ENCODE measurements at places on chromosomes 4 and X.

DNA sequence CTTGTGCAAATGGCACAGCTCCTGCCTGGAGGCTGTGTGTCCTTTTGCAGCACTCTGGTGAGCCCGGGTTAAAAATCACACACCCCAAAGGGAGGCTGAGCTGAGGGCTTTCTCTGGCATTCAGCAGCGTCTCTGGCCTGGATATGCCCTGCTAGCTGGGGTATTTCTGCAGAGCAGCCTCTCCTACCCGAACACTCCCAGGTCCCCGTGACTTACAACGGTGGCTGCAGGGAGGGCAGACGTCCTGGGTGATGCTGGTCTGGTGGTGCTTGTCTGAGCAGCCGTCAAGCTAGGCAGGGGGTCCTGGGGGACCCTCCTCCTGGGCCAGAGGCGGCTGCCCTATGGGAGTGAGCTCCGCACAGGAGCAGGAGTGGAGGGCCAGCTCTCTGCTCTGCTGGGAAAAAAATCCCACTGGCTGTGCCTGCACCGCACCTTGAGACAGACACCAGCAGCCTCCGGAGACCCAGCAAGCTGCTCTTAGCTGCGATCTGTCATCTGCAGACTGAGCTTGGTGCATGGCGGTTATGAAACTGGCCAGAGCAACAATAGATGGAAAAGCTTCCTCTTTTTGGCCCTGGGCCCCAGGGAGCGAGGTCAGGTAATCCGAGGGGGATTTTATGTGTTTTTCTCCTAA is 41.3 kb upstream of the ASMTL start:
- no peak for DNase-seq

DNA sequence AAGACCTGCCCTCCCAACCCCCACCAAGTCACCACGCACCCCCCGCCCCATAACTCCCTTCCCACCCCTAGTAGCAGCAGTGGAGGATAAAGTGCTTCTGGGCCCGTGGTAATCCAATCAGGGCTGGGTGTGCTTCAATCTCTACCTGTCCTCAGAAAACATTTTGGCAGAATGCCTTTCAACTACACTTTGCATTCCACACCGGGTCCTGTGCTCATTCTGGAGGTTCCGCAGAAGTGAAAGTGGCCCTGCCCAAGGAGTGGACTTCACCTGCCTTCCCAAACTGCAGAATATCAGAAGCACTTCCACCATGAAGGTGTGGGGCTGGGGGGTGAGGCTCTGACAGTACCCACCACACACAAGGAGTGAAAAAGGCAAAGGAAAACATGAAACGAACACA is 322.3 kb downstream of the DHX15 start:
- no peak for DNase-seq

DNA sequence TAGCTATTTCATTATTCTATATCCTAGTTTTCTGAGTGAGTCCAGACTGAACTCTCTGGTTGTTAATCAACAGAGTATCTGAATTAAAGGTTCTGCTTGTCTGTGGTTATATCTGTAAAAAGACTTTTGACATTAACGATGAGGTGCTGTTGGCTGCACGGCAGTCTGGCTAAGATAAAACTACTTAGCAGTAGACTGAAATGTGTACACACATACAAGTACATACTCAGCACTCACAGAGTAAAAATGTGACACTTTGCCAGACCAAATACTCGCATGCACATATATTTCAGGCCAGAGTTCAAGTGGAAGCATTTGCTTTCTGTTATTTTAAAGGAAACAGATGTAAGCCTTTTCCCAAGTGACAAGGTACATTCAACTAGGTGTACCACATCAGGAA is 80.5 kb downstream of the PRDM5 start:
- no peak for DNase-seq

DNA sequence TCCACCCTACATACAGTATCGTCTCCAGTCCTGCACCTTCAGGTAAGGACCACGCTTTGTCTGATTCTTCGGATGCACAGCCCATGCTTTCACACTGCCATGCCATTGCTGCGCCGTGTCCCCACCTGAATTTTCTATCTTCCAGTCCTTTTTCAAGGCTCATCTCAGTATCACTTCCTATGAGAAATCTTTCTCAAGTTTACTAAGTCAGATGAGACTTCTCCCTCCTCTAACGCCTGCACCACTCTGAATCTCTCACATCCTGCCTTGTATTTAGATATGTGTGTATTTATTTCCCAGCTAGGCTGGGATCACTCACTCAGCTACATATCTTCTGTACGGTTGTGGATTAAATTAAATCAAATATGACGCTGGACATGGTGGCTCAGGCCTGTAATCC is 116.8 kb downstream of the SMIM20 start:
- DNase-seq = no peak

GRCh38 chr4:121796283-121796682 is 4.8 kb upstream of the EXOSC9 start:
- no peak for DNase-seq

DNA sequence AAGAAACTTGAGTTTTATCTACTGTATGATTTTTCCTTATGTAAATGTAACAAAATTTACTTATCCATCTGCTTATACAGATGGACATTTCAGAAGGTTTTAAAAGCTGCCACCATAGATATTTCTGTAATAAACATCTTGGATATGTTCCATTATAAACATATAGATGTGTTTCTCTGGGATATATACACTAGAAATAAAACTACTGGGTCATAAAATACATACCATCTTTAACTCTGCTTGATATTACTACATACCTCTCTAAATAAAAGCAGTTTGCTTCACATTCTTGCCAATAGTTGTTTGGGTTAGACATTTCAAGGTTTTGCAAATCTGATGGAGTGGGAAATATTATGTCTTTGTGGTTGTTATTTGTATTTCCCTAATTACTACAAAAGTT is 220.6 kb downstream of the FBXO8 start:
- DNase-seq = no peak

GRCh38 chr4:5378002-5378401 is 326.7 kb downstream of the STK32B start:
- no peak for DNase-seq

- DNase-seq = no peak
These were observed 17.3 kb upstream of the C1GALT1C1 start for GRCh38 chrX:120647127-120647526.
